ENCODE measurements at places on chromosomes 3 and 15.

GRCh38 chr15:86483936-86484335 is 404.3 kb downstream of the AGBL1 start:
- no peaks in the 10 kb centered on the region for H3K36me3 ChIP-seq
- no peak for DNase-seq
- H3K27ac ChIP-seq: no peak overlapping the region
- H3K4me3 ChIP-seq: no peak overlapping the region

- no peaks in the 10 kb centered on the region for H3K36me3 ChIP-seq
- H3K27ac ChIP-seq: no peak overlapping the region
- H3K4me1 ChIP-seq: peaks cover 30% of the 10 kb centered on the region
- H3K27me3 ChIP-seq: peaks cover 16% of the 10 kb centered on the region
Measured at GRCh38 chr3:50201573-50202315, 3.3 kb upstream of the SLC38A3 start.

DNA sequence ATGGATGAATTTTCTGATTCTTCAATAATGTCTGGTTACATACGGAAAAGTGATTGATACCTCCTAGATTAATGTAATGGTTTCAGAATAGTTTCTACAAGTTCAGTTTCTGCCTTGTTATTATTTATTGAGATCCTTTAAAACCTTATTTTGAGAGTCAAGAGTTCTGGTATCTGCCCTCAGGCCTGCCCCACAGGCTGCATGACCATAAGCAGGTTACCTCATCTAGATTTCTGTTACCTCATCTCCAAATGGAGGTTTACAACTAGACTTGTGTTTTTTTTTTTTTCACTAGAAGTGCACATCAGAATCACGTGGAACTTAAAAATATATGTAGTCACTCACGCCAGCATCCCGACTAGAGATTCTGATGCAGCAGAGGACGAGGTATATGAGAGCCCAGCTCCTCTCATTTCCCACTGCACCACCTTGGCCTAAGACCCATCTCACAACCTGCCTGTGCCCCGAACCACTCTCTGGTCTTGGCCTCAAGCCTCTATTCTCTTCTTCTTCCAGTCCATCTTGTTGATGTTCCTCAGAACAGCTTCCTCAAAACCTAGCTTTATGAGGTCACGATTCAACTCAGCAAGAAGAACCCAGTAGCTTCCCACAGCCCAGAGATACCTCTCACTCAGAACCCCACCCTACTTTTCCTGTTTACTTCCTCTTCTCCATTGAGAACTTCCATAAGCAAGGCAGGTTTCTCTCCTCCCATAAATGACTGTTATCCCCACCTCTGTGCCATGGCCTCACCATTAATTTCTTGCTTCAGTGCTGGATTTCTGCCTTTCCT is 353.4 kb downstream of the CHST2 start:
- H3K4me3 ChIP-seq: no peak overlapping the region
- no peaks in the 10 kb centered on the region for H3K36me3 ChIP-seq
- no peak for DNase-seq
- no peak overlapping the region for H3K27ac ChIP-seq
- H3K4me1 ChIP-seq: no peaks in the 10 kb centered on the region

GRCh38 chr3:124298951-124299350 is 307.0 kb upstream of the ROPN1 start:
- no peak overlapping the region for H3K27ac ChIP-seq
- no peak overlapping the region for H3K4me3 ChIP-seq
- H3K36me3 ChIP-seq: peaks cover 2% of the 10 kb centered on the region
- DNase-seq: no peak
- H3K27me3 ChIP-seq: no peaks in the 10 kb centered on the region

DNA sequence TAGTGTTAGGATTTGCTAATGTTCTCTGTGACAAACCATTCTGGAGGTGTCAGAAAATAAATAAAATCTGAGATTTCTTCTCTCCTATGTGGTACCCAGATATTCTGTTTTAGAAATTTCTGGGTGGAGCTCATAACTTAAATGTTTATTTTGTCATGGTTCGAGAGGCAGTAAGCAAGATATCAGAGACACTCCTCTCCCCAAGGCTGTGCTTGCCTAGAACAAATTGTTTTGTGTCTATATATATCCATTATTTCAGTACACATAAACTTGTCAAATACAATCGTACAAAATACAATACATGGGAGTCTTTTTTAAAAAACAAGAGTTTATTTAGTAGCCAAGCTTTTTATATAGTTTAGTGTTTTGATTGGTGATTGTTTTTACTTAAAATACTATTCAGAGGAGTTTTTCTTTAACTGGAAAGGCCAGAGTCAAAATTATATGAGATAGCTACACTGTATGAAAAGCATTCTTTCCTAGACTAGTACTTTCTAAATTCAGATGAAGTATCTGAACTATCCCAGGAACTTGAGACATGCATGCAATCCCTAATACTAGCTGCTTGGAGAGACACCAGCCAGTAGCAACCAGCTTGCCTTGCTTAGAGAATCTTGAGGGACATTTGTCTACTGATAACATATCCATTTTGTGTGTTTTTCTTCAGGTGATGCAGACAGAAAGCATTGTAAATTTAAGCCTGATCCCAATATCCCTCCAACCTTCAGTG is 4.7 kb downstream of the EXOG start:
- no peak overlapping the region for H3K27ac ChIP-seq
- no peaks in the 10 kb centered on the region for H3K27me3 ChIP-seq
- H3K4me1 ChIP-seq: no peaks in the 10 kb centered on the region
- H3K4me3 ChIP-seq: no peak overlapping the region
- no peak for DNase-seq
- H3K36me3 ChIP-seq: peaks cover 82% of the 10 kb centered on the region

DNA sequence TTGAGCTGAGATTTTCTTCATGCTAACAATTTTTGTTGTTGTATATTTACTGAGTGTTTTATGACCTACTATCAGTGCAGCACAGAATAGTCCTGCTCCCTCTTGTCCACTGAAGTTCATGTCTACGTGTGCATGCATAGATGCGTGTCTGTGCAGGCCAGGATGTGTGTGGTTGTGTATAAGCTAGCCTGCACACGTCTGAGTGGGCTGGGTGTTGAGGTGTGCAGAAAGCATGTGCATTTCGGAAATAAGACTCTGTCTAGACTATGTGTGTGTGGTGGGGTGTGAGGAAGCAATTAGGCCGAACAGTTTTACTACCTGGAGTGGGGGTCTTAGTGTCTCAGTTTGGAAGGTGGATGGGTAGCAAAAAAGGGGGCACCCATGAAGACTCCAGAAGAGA is 39.2 kb downstream of the ATP2B2 start:
- peaks cover 16% of the 10 kb centered on the region for H3K4me1 ChIP-seq
- no peak overlapping the region for H3K4me3 ChIP-seq
- no peaks in the 10 kb centered on the region for H3K27me3 ChIP-seq
- H3K27ac ChIP-seq: no peak overlapping the region
- no peak for DNase-seq

DNA sequence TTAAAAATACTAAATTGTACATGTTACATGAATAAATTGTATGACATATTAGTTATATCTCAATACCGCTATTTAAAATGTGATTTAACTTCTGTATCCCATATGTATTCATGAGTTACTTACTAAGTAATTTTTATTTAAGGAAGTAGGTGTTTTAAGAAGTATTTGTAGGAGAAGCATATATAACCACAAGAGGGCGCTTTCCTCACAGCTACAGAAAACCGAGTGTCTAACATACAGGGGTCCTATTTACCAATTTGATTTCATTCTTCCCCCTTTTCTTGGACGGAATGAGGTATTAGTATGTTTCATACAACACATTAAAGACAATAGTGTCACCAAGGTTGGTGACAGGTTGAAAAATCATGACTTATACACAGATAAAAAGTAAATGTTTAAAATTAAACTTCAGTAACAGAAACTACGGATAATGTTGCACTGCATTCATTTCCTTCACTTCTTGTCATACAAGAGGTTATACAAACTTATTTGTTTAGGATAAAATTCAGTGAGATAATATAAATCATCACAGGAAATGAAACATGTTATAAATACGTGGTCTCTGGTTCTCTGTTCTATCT is 253.6 kb downstream of the MAGI1 start:
- no peaks in the 10 kb centered on the region for H3K27me3 ChIP-seq
- H3K4me3 ChIP-seq: no peak overlapping the region
- no peaks in the 10 kb centered on the region for H3K36me3 ChIP-seq

- peak overlapping the region; percentile 29 for H3K27ac ChIP-seq
- H3K27me3 ChIP-seq: no peaks in the 10 kb centered on the region
- peaks cover 36% of the 10 kb centered on the region for H3K4me1 ChIP-seq
- H3K36me3 ChIP-seq: no peaks in the 10 kb centered on the region
- peak; percentile 24 for DNase-seq
Measured at GRCh38 chr3:182567700-182568099, 225.6 kb upstream of the ATP11B start.

GRCh38 chr3:188154809-188155574 is 1.0 kb downstream of the LPP start:
- no peak overlapping the region for H3K27ac ChIP-seq
- peaks cover 8% of the 10 kb centered on the region for H3K36me3 ChIP-seq
- H3K4me1 ChIP-seq: peaks cover 8% of the 10 kb centered on the region
- no peak for DNase-seq

DNA sequence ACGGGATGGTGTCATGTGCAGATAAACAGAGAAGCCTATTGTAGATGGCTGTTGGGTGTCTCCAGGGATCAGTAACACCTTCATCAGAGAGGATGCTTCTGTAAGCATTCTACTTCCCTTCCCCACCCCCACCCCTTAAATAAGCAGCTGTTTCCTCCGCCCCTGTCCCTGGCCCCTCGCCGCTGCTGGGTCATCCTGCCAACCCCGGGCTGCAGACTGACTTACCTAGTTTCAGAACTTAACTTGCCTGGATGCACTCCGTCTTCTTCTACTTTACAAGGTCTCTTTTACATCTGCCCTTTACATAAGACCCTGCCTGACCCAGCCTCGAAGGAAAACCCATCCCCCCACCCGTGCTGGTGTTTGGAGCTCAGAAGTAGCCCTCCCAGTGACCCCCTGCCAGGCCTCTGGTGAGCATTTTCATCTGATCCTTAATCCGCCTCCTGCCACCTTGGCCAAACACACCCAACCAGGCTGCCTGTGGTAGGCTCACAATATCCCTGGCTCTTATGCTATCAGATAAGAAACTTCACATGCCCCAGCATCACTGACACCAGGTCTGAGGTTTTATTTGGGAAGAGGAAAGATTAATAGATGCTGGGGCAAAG is 103.0 kb upstream of the HES1 start:
- H3K27ac ChIP-seq: no peak overlapping the region
- no peaks in the 10 kb centered on the region for H3K36me3 ChIP-seq
- H3K4me1 ChIP-seq: peaks cover 16% of the 10 kb centered on the region
- no peak for DNase-seq
- no peak overlapping the region for H3K4me3 ChIP-seq

DNA sequence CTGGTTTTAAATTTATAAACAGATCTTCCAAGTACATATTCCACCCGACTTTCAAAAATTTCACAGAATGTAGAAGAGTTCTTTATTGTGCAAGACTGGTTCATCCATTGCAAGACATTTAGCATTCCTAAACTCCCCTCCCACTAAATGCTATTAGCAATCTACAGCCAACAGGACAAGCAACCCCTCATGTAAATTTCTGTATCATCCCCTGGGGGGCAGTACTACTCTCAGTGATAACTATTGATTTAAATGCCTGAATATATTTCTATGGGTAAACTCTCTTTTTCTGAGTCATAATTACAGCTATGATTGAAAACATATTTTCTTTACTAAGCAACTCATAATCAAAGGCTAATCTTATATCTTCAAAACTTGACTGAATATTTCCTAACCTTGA is 10.7 kb upstream of the SLC15A2 start:
- no peaks in the 10 kb centered on the region for H3K4me1 ChIP-seq
- no peak overlapping the region for H3K27ac ChIP-seq
- H3K4me3 ChIP-seq: no peak overlapping the region
- peak; percentile 0 for DNase-seq
- H3K27me3 ChIP-seq: no peaks in the 10 kb centered on the region

DNA sequence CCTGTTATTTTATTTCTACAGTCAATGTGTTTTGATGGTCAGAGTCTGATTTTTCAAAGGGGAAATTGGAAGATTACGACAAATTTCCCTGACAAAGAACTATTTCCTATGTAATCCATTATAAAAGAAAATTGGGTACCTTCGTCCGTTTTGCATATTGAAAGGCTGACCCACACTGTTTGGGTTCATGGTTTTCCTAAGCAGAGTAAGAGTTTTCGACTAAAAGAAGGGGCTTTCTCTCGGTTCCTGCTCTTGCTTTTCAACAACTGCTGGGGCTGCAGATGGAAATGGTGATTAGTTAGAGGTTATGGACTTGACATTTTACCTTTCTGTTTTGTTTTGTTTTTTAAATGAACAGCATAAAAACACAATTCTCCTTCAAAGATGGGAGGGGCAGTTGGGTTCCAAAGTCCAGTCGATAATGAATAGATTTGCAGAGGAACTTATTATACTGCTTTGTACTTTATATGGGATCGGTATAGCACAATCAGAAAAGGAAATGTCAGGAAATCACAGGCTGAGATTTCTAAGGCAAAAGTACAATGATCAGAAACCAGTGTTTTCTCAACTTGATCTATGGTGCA is 978 bp downstream of the KCNMB2 start:
- peaks cover 9% of the 10 kb centered on the region for H3K4me1 ChIP-seq
- H3K4me3 ChIP-seq: no peak overlapping the region
- H3K27me3 ChIP-seq: no peaks in the 10 kb centered on the region
- no peak for DNase-seq
- no peak overlapping the region for H3K27ac ChIP-seq

DNA sequence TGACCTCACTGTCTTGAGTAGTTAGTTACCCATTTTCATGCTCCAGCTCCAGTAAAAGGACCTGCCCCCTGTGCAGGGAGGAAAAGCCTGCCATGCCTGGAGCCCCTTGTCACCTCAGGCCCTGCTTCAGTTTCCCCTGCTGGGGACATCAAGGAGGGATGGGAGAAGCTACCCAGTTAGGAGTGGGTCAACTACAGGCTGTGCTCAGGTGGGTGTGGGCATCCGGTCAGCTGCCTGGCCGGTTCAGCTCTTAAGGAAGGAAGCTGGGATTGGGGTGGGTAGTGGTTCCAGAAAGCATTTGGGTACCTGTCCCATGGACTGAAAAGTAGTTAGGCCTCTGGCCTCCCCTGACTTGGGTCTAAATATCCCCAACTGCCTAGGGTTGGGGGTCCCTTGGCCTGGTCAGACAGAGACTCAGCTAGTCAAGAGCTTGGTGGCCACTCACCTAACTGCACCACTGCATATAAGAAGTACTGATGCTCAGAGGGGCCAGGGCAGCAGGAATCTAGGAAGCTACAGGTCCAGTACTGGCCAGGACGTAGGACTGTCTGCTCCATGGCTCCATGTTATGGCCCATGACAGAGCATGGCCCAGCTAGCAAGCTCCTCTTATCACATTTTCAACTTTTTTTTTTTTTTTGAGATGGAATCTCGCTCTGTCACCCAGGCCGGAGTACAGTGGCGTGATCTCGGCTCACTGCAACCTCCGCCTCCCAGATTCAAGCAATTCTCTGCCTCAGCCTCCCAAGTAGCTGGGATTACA is 549 bp downstream of the LSMEM2 start:
- H3K4me1 ChIP-seq: peaks cover 5% of the 10 kb centered on the region
- H3K36me3 ChIP-seq: no peaks in the 10 kb centered on the region
- no peak overlapping the region for H3K27ac ChIP-seq
- DNase-seq: no peak
- H3K27me3 ChIP-seq: peaks cover 3% of the 10 kb centered on the region

- H3K4me3 ChIP-seq: no peak overlapping the region
- no peaks in the 10 kb centered on the region for H3K4me1 ChIP-seq
- H3K27me3 ChIP-seq: no peaks in the 10 kb centered on the region
- H3K36me3 ChIP-seq: no peaks in the 10 kb centered on the region
- H3K27ac ChIP-seq: no peak overlapping the region
- DNase-seq: no peak
Measured at GRCh38 chr15:46848704-46849103, 868.6 kb upstream of the SEMA6D start.

Data from neuronal stem cell (in vitro differentiated cells).